T-helper 9 cell (primary cell): ENCODE measurements at places on chromosomes 2 and 18.

DNA sequence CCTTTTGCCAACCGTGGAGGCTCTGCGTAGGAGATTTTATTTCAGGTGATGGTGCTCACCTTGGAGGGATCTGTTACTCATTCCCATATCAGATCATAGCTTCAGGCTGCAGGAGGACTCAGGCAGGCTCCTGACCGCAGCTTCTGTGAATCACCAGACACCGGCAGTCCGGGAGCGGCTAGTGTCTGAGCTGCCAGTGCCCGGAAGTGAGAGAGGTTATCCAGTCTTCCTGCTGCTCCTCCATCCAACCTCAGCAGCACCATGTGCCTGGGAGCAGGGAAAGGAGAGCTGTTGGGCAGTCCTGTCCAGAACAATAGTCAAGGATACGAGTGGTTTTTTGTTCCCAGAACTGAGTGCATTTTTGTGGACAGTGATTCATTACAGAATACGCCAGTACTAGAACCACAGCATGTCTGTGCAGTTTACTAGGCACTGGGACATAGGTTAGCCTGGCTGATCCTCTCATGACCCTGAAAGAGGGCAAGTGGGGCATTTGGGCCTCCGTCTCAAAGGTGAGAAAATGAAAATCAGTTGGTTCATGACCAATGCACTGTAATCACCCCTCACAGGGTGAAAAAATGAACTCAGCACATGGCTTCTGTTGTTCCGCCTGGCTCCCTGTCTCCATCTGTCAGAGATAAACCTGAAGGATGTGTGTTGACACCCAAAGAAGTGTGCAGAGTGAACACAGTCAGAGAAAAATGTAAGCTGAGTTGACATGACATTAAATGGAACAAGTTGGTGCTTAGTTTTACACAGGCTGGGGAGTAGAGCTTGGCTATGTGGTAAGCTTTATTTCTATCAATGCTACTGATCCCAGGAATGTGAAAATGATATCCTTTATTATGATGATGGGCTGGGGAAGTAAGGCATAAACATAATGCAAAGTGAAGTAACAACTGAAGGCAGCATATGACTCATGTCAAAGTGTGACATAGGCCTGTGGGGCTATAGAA, 12.2 kb downstream of the FHOD3 start:
- DNase-seq, result no peak

DNA sequence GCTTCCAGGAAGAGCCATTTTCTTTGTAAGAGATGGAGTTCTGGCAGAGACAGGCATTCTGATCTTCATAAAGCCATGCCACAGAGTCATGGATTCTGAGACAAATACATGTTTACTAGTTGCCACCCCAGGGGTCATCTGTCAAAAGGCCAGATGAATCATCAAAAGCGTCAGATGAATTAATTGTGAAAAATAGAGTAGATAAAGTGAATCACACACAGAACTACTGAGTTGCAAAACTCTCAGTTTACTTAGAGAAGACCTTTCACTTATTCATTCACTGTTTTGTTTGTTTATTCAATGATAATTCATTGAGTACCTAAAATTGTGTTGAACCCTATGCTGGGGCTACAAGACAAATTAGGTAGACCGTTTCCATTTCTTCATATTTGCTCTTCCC, 157.7 kb upstream of the SERPINE2 start:
- DNase-seq, result no peak

DNA sequence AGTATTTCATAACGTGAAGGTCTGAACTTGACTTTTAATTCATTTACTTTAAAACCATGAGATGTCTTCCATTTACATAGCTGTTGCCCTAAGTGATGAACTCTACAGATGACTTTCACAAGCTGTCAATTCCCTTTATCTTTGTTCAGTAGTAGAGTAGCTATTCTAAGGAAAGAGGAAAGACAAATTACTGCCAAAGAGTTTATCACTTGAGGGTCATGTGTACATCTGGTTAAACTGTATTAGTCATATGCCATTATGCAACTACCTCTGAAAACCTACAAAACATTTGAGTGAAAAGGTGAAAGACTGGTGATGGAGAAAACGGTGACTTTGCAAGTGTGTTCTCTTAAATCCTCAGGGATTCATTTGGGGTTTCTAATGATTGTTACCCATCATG, 763.9 kb downstream of the TMEM182 start:
- no peak for DNase-seq

GRCh38 chr2:23246992-23247683, 137.8 kb upstream of the KLHL29 start:
- DNase-seq, result no peak

- no peak for DNase-seq
Observed at GRCh38 chr18:69982417-69982816, 34.7 kb upstream of the CD226 start.

DNA sequence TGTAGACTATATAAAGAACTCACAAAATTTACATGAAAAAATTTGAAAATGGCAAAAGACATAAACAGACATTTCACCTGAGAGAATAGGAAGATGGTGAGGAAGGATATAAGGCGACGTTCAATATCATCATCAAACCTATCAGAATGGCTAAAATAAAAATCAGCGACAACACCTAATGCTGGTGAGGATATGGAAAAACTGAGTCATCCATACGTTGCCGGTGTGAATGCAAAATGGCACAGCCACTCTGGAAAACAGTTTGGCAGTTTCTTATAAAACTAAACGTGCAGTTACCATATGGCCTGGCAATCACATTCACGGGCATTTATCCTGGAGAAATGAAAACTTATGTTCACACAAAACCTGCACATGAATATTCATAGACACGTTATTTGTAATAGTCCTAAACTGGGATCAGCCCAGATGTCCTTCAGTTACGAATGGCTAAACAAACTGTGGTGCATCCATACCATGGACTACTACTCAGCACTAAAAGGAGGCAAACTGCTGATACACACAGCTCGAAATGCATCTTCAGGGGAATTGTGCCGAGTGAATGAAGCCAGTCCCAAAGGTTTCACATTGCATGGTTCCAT, 63.1 kb upstream of the TXNDC2 start:
- no peak for DNase-seq

DNA sequence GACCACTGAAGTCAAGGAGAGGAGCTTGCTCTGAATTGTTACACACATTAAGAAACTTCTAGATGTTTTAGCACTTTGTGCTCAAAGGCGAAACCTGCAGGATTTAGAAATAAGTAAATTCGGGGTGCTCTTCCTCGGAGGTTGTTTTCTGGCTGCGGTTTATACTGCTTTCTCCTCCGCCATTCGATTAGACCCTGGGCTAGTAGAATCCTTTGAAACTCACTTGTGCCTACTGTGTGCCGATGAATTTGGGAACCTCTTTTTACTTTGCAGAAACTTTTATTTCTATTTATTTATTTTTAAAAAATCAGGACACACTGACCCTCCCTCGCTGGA, 3.5 kb downstream of the MEIS1 start:
- DNase-seq, result no peak

GRCh38 chr2:30225131-30225762, 6.1 kb upstream of the LBH start:
- peak; percentile 32 for DNase-seq

GRCh38 chr2:166410828-166411472, 35.2 kb upstream of the SCN9A start:
- DNase-seq, result no peak

- no peak for DNase-seq
Observed at GRCh38 chr18:13624563-13625237, 101.7 kb downstream of the FAM210A start.

GRCh38 chr2:27664622-27665363, 1.1 kb downstream of the SLC4A1AP start:
- no peak for DNase-seq

- DNase-seq, result no peak
Observed at GRCh38 chr2:218245214-218245613, 15.6 kb upstream of the GPBAR1 start.

GRCh38 chr2:32721376-32721775, 93.5 kb downstream of the TTC27 start:
- no peak for DNase-seq

DNA sequence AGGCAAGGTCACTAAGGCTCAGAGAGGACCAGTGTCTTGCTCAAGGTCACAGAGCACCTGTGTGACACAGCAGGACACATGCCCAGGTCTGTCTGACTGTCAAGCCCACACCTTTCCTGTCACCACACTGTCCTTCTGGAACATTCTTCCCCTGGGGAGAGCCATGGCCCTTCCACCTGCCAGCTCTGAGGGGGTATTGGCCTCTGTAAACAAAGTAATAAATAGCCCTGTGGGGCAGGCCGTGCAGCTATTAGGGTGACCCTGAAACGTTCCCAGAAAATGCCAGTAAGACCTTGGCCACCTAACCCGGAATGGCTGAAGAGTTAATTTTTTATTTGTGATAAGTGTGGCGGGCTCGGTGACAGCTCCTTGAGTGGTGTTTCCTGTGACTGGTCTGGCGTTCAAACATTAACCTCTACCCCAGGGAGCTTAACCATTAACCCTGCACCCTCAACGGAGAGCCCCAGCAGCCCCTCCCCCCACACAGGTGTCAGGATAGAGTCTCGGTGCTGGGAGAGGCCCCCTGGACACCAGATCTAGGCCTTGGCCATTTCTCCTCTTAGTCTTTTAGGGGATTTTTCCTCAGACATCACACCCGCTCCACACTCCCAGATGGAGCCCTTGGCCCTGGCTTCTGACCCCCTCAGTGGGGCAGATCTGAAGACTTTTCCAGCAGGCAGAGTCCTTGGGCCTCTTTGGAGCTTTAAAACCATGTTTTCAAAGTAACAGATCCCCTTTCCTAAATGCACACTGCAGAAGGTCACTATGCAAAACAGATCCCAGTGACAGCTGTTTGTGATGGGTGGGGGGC, 36.6 kb downstream of the SCTR start:
- no peak for DNase-seq

DNA sequence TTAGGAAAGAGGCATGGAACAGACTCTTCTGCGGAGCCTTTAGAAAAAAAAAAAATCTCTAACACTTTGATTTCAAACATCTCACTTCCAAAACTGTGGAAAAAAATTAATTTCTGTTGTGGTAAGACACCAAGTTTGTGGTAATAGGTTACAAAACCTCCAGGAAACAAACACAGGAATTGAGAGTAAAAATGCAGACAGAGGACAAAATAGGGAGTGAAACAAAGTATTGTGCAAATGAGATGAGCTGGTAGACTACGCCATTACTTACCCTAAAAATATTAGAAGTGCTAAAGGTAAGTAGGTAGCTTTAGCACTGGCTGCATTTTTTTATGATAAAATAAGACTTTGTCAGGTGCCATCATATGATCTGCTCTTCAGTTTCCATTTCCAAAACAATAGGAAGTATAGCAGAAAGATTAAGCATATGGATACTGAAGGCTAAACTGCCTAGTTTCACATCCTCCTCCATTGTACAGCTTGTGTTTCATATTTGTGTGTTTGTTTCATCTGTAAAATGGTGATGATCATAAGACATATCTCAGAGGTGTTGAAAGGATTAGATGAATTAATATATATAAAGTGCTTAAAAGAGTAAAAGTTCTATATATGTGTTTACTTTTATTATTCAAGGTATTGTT, 309.2 kb downstream of the NR4A2 start:
- no peak for DNase-seq
